Stimulated activated CD8-positive, alpha-beta memory T cell treated with anti-CD3 and anti-CD28 coated beads, Interleukin-15, amount 100 ng/mL, for 4 hours (primary cell): ENCODE measurements at places on chromosomes 12 and 14.

- no peak for DNase-seq
Measured at GRCh38 chr14:104579507-104579906, at the start of gene C14orf180. Gene C14orf180 (plus strand): TSS chr14:104579764. CDS start chr14:104586431, 6,667 bp downstream.

DNA sequence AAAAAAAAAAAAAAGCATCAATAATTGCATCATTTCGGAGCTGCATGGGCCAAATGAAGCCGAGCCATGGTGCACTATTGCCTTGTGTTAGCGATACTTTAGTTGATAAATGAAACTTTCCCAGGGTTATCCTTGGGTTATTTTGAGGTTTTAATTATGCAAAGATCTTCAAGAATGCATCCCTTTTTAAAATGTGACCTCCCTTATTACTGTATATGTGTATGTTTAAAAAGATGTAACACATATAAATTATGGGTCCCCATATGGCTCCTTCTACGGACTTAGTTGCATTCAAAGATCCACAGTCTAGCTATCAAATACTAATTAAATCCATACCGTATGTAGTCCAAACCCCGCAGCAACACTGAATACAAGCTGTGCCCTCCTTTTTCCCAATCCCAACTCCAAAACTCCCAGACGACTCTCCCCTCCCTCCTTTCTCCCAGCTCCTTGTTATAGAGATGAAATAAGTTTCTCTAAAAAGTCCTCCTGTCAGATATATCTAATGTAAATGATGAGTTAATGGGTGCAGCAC is 129.3 kb upstream of the MAP1LC3B2 start:
- no peak for DNase-seq

- DNase-seq, result no peak
Measured at GRCh38 chr14:80958226-80958625, 2.8 kb downstream of the TSHR start.

DNA sequence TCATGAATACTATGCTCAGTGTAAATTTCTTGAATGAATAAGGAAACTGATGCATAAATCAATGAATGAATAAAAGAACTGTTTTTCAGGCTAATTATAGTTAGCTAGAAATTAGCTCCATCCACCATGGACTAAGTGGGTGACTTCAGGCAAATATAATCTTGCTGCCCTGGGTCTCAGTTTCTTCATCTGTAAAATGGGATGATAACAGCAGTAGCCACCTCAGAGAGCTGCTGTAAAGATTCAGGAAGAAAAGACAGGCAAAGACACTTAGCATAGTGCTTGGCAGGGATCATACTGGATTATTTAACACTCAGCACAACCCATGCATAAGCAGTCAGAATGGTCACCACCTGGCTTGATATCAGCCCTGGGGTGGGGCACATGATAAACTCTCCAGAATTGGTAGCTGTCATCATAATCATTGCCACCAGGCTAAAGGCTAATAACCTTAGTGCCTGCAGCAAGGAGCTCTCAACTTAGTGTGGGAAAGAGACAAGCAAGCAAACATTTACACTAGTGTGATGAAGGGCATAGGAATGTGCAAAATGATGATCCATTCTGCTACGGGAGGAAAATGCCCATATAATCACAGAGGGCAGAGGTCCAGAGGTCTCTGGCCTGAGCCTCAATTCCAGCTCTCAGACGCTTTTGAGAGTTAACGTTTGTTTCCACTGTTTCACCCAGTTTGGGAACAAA is 234.7 kb upstream of the TBX3 start:
- no peak for DNase-seq

- DNase-seq, result no peak
Measured at GRCh38 chr12:117583092-117583491, 221.7 kb upstream of the NOS1 start.

GRCh38 chr12:10241727-10242126 is 29.1 kb downstream of the GABARAPL1 start:
- DNase-seq, result no peak
